ENCODE measurements at places on chromosomes 3 and 15. TPM values are rescaled to one million over a fixed set of nuclear protein-coding genes. Genes with fewer than 3 reads are reported as not detected.
A peak's percentile ranks its signal among the peaks of the same experiment; 100 is the strongest.

DNA sequence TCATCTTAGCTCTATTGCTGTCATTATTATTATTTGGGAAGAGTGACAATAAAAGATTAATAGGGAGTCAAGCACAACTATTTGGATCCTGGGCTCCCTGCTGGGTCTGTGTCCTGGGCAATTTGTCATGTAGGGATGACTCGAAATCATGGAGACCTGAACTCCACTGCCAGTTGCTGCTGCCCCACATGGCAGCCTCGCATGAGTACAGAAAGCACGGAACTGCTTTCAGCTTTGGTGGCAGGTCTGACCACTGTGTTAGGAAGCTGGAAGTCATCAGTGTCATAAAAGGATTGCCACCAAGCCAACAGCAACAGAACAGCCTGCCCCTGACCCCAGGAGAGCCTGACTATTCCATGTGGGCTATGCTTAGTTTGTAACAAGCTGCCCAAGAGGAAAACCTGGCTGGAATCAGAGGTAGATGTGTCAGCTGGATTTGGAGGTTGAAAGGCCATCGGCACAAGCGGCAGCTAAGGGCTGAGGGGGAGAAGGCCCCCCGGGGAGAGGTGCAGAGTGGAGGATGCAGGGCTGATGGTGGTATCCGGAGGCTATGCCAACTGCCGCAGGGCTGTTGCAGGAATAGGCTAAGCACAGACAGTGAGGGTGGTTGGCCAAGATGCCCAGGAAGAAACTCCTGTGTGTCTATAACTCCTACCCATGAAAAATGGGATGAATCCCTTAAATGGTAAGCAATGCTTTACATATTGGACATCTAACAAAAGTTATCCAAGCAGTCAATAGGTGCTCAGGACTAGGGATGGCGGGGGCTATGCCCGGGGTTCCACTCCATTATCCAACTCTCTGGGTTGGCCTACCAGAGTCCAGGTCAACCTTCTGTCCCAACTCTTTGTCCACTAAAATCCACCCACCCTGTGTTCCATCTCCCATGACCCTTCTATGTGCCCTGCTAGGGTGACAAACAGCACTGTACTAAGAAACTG, 291.6 kb downstream of the ADAMTS17 start:
- H3K36me3 ChIP-seq: peaks cover 20% of the 10 kb centered on the region
- no peaks in the 10 kb centered on the region for H3K27me3 ChIP-seq
- DNase-seq: no peak
- no peak overlapping the region for H3K4me3 ChIP-seq
- H3K27ac ChIP-seq: no peak overlapping the region

DNA sequence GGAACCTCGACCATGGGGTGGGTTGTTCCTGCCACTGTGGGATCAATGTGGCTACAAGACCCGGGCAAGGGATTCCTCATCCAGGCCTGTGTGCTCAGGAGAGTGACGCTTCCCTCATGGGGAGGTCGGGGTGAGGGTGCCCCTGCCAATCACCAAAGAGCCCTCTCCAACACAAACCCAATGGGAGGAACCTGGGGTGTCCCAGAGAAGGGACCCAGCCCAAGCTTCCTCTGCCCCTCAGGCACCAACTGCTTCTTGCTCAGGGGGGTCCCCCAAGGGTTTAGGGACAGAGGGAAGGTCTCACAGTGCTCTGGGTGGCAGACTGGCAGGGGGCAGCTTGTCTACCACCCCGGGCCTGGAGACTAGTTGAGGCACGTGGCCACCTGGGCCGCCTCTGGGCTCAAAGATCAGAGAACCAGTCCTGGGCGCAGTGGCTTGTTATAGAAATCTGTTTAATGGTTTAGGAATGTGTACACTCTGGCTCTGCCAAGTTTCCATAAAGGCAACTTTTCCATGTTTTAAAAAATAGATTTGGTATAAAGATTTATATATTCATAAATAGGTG, 26.6 kb downstream of the GP9 start:
- no peak for DNase-seq
- no peak overlapping the region for H3K4me3 ChIP-seq
- H3K27me3 ChIP-seq: no peaks in the 10 kb centered on the region
- peaks cover 2% of the 10 kb centered on the region for H3K36me3 ChIP-seq
- H3K4me1 ChIP-seq: no peaks in the 10 kb centered on the region
- H3K27ac ChIP-seq: peak overlapping the region; percentile 21

- H3K4me3 ChIP-seq: no peak overlapping the region
- peaks cover 34% of the 10 kb centered on the region for H3K4me1 ChIP-seq
- no peak overlapping the region for H3K27ac ChIP-seq
- H3K36me3 ChIP-seq: peaks cover 2% of the 10 kb centered on the region
- no peaks in the 10 kb centered on the region for H3K27me3 ChIP-seq
Measured at GRCh38 chr3:128345196-128345595, 121.5 kb downstream of the DNAJB8 start.

- no peaks in the 10 kb centered on the region for H3K36me3 ChIP-seq
- H3K27ac ChIP-seq: peak overlapping the region; percentile 35
- peaks cover 69% of the 10 kb centered on the region for H3K4me1 ChIP-seq
- no peak overlapping the region for H3K4me3 ChIP-seq
- no peak for DNase-seq
Measured at GRCh38 chr3:25339225-25339624, 88.8 kb upstream of the RARB start.

DNA sequence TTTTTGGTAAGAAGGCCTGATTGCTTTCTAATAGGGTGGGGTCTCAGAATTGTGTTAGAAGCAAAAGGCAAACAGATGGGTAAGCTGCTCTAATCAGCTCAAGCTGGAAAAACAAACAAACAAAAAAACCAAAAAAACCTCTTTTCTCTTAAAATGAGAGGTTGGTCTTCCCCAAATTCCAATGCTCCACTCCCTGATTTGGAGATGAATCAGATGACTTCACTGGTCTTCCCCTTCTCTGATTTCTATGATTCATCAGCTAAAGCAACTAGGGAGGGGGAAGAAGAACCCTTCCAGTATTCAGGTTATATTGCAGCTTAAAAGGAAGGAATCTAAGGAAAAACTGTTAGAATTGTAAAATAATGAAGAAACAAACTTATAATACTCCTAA, 9.6 kb upstream of the ANXA2 start:
- H3K4me3 ChIP-seq: no peak overlapping the region
- DNase-seq: no peak
- peaks cover 35% of the 10 kb centered on the region for H3K4me1 ChIP-seq
- peak overlapping the region; percentile 72 for H3K27ac ChIP-seq
- no peaks in the 10 kb centered on the region for H3K36me3 ChIP-seq

DNA sequence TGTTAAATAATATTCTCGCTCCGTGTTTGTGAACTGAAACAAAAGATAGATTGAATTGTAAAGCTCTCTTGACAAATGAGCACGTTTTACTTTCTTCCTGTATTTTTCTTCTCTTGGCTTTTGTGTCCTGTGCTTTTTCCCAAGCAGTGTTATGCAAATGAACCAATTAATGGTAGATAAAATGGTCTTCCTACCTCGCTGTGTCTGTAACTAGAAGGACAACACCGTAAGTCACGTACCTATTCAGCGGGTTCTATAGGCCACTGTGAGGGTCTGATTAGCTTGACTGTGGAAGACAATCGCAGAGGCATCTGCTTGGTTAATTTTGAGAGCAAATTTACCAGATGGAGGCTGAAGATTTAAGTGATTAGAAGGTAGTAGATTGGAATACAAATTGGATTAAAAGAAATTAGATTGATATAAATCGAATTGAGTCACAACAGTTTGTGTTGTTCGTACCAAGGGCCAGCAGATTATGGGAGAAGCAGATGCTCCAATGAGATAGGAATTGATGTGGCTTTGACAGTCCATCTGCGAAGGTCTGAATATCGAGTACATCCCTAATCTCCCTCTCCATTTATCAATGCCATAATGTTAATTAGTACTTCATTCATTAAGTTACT, 40.2 kb downstream of the ROBO2 start:
- peaks cover 15% of the 10 kb centered on the region for H3K4me1 ChIP-seq
- H3K36me3 ChIP-seq: no peaks in the 10 kb centered on the region
- peaks cover 3% of the 10 kb centered on the region for H3K27me3 ChIP-seq
- DNase-seq: no peak
- H3K27ac ChIP-seq: no peak overlapping the region
- H3K4me3 ChIP-seq: no peak overlapping the region

DNA sequence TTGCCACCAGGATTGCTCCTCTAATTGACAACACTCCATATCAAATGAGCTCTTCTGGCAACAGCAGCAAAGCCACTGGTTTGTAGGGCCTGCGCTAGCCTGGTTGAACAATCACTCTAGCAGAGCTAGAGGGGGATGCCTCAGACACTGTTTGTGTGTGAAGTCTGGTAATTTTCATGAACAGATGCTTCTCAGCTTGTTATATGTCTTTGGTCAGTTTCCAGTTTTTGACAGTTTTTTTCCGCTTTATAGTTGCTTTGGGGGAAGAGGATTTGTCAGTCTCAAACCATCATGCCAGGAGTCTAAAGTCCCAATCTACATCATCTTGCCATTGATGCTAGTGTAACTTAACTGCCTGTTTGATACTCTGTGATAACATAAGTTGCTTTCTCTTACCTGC, 136.0 kb downstream of the HCN4 start:
- H3K27me3 ChIP-seq: no peaks in the 10 kb centered on the region
- no peak overlapping the region for H3K4me3 ChIP-seq
- DNase-seq: no peak
- H3K27ac ChIP-seq: no peak overlapping the region

GRCh38 chr3:13832130-13832529, 47.7 kb downstream of the WNT7A start:
- peaks cover 25% of the 10 kb centered on the region for H3K27me3 ChIP-seq
- peaks cover 8% of the 10 kb centered on the region for H3K4me1 ChIP-seq
- DNase-seq: no peak
- H3K36me3 ChIP-seq: no peaks in the 10 kb centered on the region
- H3K4me3 ChIP-seq: no peak overlapping the region

GRCh38 chr3:72180405-72180804, 395.5 kb upstream of the PROK2 start:
- DNase-seq: no peak
- peaks cover 23% of the 10 kb centered on the region for H3K4me1 ChIP-seq

DNA sequence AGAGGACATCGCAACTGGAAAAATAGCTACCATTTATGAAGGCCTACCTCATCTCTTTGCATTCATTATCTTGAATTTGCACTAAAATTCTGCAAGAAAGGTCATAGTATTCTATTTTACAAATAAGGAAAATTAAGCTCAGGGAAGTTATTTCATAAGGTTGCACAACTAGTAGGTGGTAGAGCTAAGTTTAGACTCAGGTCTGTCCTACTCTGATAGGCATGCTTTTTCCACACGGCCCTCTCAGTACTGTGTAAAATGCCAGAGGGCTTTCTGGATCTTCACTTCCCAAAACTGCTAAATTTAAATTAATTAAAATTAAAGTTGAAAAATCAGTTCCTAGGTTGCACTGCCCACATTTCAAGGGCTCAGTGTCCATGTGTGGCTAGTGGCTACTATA, 18.3 kb downstream of the MAP2K1 start:
- no peak for DNase-seq
- no peaks in the 10 kb centered on the region for H3K36me3 ChIP-seq
- peaks cover 12% of the 10 kb centered on the region for H3K4me1 ChIP-seq
- H3K27me3 ChIP-seq: no peaks in the 10 kb centered on the region
- peak overlapping the region; percentile 57 for H3K27ac ChIP-seq

GRCh38 chr15:73141216-73141900, 89.1 kb downstream of the NEO1 start:
- peaks cover 24% of the 10 kb centered on the region for H3K4me1 ChIP-seq
- H3K4me3 ChIP-seq: no peak overlapping the region
- H3K36me3 ChIP-seq: peaks cover 29% of the 10 kb centered on the region
- DNase-seq: no peak
- no peaks in the 10 kb centered on the region for H3K27me3 ChIP-seq
- peak overlapping the region; percentile 9 for H3K27ac ChIP-seq

DNA sequence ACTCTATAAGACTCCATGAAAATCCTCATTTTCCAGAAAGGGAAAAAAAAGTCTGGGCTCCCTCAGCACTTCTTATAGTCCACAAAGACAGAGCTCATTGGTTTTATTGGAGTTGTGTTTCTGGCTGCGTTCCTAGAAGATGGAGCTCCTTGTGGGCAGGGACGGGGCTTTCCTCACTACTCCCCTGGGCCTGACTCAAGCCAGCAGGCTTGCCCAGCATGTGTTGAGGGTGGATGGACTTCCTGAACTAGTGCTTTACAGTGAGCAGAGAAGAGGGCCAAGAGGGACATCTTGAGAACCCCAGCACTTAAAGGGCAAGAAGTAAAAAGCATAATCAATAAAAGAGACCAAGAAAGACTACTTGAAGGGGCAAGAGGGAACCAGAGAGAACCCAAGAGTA, 43.2 kb upstream of the EPHB1 start:
- H3K4me1 ChIP-seq: no peaks in the 10 kb centered on the region
- H3K36me3 ChIP-seq: no peaks in the 10 kb centered on the region
- H3K27ac ChIP-seq: no peak overlapping the region
- H3K4me3 ChIP-seq: no peak overlapping the region
- H3K27me3 ChIP-seq: peaks cover 63% of the 10 kb centered on the region

DNA sequence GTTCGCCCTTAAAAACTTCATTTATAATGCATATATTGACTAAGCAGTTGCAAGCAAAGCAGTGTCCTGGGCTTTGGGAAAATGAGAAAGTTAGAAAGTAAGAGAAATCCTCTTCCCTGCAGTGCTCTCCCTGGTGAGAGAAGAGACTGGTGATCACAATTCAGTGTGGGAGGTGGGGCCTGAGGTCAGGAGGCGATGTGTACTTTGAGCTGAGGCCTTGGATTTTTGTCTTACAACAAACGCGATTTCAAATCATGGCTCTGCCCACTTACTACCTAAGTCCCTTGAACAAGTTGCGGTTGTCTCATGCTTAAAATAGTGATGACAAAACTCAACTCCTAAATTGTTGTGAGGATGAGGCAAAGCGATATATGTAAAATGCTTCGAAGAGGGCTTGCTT, 316.3 kb upstream of the NECTIN3 start:
- H3K27ac ChIP-seq: no peak overlapping the region
- H3K4me3 ChIP-seq: no peak overlapping the region
- peaks cover 39% of the 10 kb centered on the region for H3K4me1 ChIP-seq
- no peaks in the 10 kb centered on the region for H3K27me3 ChIP-seq
- H3K36me3 ChIP-seq: no peaks in the 10 kb centered on the region
- DNase-seq: no peak

SLC22A13 gene
- 0.85 TPM for total RNA-seq

CYP11A1 gene
- 5.2 TPM for total RNA-seq

SMCO1 gene
- not detected for total RNA-seq

CIB2 gene
- total RNA-seq: 26.2 TPM

CADM2 gene
- 3.1 TPM for total RNA-seq

TMOD2 gene
- 9.0 TPM for total RNA-seq

HMCES gene
- 29.6 TPM for total RNA-seq

CRABP1 gene
- 156 TPM for total RNA-seq

CDHR4 gene
- total RNA-seq: not detected

TRAT1 gene
- not detected for total RNA-seq

TGM4 gene
- total RNA-seq: 0.09 TPM

ROPN1B gene
- not detected for total RNA-seq

CCDC13 gene
- 0.90 TPM for total RNA-seq

RNU5B-1 gene
- 16.2 TPM for total RNA-seq
